ENCODE measurements at places on chromosomes 3 and 15.

DNA sequence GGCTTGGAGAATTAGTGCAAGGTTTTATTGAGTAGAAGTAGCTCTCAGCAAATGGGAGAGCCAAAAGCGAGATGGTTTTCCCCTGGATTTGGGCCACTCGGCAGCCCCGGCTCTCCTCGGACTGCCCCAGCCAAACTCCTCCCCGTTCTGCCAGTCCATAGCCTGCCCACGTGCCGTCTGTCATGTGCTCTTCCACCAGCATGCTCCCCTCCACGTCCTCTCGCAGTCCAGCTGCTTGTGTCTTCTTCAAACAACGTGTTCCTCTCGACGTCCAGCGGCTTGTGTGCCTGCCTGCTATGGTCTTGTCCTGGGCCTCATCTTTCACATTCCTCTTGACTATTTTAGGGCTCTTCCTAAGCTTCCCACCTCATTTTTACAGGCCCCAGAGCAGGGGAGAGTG, 16.7 kb upstream of the SECISBP2L start:
- DNase-seq, result peak; percentile 16

GRCh38 chr3:139304383-139304782, 39.4 kb upstream of the MRPS22 start:
- DNase-seq, result no peak

DNA sequence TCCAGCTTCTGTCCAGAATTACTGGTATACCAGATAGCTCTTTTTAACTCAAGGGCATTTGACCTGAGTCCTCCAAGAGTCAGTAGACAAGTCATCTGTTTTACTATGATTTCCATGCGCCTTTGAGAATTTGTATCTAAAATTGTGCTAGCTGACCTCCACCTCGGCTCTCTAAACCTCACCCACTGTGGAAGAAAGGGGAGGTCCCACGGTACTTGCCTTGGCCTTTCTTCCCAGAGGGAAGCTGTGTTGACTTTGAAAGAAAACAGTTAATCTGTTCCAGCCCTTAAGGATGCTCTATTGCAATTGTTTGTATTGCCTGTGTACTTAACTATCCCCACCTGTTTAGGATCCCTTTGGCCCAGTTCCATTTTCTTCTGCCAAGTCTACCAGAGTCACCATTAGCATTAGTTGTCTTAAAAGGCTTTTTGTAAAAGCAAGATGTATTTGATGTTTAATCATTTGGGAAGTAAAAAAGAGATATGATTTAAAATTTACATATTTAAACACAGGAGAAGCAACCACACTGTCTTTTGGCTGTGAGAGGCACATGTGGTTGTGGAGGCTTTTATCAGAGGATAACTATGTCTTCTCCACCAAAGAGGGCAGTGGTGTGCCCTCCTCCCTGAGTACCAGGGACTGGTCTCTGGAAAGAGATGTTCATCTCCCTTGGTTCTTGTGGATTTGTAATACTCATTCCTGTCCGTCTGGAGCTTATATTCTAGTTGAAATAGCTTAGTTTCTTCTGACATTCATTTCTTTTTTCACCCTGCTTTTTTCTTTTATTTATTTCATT, 88.8 kb downstream of the CRTC3 start:
- DNase-seq, result no peak

GRCh38 chr15:88571153-88571851, 24.8 kb upstream of the DET1 start:
- no peak for DNase-seq

DNA sequence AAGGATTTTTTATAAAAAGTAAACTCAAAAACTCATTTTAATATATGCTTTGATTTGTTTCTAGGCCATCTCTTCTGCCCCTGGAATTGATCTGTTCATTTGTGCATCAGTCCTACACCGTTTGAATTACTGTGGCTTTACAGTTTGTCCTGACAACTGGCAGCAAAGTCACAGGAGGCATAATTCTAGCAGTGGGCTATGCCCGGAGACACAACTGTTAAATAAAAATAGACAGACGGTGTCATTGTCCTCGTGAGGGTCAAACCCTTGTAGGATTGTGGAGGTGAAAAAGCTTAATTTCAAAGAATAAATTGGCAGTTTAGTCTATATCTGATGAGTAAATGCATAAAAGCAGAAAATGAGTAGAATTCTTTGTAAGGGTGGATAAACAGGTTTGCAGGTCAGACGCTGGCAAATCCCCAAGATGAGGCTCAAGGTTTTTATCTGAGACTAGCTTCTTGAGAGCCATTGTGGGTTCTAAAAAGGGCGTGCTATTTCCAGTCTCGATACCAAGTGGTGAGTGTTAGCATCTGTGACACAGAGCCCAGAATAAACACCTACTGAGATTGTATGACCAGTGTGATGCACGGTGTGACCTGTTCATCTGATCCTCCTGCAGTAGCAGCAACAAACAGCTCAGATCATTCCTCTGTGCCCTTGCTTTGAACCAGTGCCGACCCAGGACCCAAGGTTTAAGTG, 51.5 kb upstream of the SLCO3A1 start:
- DNase-seq, result no peak

DNA sequence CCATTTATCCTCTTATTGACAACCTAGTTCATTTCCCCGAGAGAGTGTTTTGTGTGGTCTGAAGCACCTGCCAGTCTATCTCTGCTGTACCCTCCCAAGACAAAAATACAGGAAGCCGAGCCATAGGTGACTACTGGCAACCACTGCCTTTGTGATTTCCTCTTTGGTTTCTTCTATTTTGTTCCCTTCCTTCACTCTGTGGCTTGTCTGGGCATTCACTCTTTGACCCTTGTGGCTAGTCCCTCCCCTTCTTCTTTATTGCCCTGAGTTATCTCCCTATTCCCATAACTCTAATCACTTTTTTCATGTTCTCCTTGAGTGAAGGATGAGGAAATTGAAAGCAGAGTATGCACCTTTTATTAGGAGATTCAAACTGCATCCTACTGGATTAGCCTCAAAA, at the start of gene ADGRG7:
Gene ADGRG7 (plus strand): TSS at position 297 of the 400 bp plus-strand sequence. CDS start 256 bp downstream, outside the sequence.
- DNase-seq, result no peak

- DNase-seq, result no peak
These were observed 26.6 kb downstream of the GP9 start for GRCh38 chr3:129087138-129087702.

DNA sequence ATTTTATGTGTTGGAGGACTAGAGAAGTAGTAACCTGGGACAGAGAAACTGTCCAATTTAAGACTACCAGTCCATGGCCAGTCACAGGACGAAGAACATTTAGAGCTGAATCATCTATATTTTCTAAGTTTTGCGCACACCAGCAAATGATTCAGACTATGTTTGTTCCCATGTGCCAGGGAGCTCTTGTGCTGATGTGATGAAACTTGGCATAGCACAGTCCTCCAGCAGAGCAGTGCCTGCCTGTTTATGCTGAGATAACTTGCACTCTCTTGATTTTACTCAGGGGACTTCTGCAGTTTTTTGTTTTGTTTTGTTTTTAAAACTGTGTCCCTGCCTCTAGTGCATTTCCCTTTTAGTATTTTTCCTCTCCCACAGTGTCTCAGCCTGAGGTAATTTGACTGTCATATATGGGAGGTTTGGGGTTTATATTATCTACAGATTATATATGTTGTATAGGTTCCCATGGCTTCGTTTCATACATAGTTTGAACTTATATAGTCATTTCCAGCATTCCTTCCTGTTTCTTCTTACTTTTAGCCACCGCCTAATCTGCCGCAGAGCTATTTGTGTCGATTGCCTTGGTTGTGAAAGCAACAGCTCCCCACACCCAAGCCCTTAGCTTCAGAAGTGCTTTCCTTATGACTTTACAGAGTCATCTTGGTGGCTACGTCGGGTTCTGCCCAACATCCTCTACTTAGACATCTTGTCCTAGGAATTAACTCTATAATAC, 45.5 kb downstream of the PPM1L start:
- DNase-seq, result no peak

All from ELF-1 (cell line).